Hippocampal formation (tissue), 2 donors: ENCODE measurements at places on chromosomes 12 and 14.

DNA sequence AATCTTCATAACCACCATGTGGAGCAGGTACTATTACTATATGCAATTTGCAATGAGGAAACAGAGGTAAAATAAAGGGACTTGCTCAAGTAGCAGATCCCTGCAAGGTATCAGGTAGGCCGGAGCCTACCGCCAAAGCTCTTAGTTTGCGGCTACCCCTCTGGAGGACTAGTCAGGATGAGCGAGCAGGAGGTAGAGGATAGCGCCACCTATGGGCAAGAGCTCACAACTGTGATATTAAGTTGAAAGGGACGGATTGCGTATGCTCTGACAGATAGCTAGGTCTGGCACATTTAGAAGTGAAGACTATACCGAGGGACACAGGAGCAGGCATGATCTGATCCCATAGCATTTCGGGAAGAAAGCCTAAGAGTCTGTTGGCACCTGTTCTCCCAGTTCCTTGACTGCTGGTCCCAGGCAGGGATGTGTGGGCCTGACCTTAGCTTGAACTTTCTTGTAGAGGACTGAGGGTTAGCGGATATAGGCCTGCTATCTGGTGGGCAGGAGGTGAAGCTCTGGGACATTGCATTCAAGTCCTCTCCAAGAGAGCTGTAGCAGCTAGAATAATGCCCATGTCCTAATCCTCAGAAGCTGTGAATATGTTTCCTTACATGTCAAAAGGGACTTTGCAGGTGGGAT lies 48.0 kb downstream of the SLC17A8 start:
- no peak for DNase-seq

GRCh38 chr14:101237252-101237616 lies 324.1 kb upstream of the DIO3 start:
- DNase-seq = no peak

DNA sequence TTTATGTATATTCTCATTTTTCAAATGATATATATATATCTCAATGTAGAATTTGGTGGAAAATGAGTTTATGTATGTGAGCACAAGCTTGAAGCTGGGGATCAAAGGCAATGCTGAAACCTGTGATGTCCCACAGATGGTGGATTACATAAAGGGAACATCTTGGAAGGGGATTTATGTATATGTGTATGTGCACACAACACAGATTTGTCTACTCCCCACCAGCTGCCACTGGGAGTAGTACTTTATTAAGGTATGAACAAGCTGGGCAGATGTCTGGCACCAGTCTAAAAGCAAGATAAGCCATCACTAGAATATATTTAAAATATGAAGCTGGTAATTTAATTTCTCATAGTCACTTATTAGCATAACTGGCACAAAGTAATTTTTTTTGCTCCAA lies 895.6 kb downstream of the SLC6A15 start:
- no peak for DNase-seq

DNA sequence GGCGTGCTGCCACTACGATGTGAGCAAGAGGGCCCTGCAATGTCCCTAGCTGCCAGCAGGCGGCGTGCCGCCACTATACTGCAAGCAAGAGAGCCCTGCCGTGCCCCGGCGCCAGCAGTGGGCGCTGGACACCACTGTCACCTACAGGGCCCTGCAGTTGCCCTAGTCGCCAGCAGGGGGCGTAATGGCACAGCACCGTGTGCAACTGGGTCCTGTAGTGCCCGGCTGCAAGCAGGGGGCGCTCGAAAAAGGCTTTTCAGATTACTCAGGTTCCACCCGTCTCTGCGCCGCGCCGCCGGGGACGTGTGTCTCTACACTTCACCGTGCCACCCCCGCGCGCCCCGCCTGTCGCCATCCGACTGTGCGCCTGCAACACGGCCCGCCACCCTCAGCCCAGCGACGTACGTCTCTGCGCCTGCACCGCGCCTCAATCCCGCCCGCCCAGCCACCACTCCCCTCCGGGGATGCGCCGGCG lies 1356.9 kb downstream of the TMEM121 start:
- no peak for DNase-seq

DNA sequence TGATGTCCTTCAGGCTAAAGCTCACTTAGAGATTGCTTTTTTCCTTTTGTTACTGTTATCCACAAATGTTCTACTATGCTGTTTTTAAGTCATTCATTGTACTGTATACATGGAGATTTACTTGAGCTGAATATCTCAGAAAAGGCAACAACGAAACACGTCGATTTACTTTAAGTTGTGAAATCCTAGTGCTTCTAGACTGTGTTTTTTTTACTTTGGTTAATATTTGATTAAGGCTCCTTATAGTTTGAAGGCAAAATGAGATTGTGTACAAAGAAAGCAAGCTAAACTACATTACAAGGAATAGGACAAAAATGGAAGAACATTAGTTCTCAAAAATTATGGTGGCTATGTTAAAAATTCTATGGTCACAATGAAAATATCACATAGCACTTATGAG lies 114.5 kb downstream of the SLC35F4 start:
- no peak for DNase-seq

- DNase-seq = no peak
Measured at GRCh38 chr12:89307474-89308253, 44.6 kb downstream of the DUSP6 start.

DNA sequence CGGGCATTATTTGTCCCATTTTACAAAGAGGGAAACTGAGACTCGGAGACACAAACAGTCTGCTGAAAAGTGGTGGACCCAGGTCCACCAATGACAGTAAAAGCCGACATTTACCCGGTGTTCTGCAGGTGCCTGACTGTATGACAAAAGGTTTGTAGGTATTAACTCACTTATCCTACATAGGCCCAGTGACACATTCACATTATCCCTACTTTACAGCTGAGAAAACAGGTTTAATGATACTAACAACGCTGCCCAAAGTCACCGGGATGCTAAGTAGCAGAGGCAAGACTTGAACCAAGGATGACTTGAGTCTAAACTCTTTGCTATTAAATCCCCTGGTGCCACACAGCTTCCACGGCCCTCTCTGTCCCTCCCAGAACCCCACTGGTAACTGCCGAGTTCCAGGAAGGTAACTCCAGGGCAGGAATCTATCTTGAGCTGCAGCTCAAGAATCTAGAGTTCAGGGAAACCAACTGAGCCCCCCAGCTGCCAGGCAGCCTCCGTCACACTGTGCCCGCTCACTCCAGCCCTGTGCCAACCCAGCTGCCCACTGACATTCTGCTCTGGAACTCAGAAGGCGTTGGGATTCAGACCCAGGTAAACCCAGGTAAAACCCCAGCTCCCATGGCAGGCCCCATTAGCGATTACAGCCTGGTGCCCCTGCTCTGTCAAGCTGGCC lies 33.7 kb downstream of the SYNE3 start:
- no peak for DNase-seq

GRCh38 chr14:102325791-102326345 lies 6.3 kb downstream of the ZNF839 start:
- DNase-seq = no peak

- DNase-seq = no peak
Measured at GRCh38 chr12:105212438-105212837, 23.5 kb downstream of the APPL2 start.

DNA sequence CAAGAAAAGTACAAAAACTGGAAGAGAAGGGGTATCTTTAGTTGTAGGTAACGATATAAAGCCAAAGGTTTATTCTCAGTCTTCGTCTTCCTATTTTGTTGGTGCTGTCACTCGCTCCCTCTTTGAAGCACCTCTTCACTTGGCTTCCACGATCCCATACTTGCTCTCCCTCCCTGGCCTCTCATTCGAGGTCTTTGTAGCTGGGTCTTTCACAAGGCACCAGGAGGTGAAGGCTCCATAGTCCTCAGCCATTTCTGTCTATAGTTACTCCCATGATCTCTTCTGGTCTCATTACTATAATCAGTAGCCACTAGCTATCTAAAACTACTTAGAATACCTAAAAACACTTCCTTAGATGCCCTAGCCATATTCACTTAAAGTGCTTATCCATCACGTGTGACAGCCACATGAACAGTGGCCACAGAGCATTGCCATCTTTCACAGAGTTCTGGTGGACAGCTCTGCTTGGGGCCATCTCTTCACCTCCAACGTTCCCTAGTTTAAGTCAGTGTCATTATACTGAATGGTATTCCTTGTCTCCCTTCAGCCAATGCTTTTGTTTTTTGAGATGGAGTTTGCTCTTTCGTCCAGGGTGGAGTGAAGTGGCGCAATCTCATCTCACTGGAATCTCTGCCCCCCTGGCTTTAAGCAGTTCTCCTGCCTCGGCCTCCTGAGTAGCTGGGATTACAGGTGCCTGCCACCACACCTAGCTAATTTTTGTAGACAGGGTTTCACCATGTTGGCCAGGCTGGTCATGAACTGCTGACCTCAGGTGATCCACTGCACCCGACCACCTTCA lies 57.1 kb downstream of the ATP2A2 start:
- no peak for DNase-seq

GRCh38 chr14:91586410-91586809 lies 76.3 kb upstream of the PPP4R3A start:
- DNase-seq = no peak

DNA sequence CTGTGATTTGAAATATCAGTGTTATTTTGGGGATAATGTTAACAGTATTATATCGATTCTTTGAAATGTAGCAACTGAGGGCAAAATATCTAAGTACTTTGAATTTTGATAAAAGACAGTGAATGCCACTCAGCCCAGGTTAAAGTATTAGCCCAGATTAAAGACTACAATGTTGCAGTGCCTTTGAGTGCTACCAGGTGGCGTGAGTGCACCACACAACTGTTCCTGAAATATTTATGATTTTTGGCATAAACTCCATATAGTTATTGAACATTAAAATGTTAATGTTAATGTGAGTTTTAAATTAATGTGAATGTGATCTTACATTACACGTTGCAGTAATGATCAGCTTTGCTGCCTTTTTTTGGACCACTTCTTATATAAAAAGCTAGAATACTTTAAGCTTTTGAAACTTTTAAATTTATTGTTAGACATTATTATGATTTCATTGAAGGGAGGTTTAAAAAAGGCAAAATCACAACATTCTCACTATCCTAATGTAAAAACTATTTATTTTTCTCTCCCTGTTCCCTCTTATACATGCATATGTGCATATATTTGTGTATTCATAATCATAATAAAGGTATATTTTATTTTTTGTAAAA lies 22.5 kb downstream of the MRPS35 start:
- DNase-seq = no peak

- DNase-seq = no peak
Measured at GRCh38 chr12:19657118-19657731, 217.9 kb downstream of the AEBP2 start.

DNA sequence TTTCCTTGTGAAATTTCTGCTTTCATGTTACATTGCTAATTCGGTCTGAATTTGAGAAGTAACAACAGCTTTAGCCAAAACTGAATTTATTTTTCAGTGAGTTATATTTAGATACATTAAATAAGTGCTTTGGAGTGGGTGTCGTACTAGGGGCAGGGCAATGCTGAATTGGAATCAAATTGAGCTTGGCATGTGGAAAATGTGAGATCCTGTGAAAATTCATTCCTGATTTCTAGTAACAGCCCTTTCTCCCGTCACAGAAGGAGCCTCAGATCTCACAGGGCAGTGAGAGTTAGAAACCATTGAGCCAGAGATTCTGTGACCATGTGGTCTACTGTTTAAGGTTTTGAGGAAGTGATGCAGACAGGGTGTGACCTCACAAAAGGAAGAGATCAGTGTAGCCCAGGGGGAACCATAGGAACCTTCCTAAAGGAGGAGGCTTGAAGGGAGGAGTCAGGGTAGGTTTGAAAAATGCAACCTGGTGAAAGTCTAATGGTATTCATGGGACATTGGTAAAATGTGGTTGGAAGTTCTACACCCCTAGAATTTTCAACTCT lies 1136.8 kb downstream of the AACS start:
- no peak for DNase-seq

GRCh38 chr12:115013236-115013981 lies 329.4 kb upstream of the TBX3 start:
- no peak for DNase-seq

GRCh38 chr12:5328669-5329517 lies 103.0 kb upstream of the NTF3 start:
- no peak for DNase-seq

- no peak for DNase-seq
Measured at GRCh38 chr14:60134702-60135101, 30.5 kb downstream of the DHRS7 start.

DNA sequence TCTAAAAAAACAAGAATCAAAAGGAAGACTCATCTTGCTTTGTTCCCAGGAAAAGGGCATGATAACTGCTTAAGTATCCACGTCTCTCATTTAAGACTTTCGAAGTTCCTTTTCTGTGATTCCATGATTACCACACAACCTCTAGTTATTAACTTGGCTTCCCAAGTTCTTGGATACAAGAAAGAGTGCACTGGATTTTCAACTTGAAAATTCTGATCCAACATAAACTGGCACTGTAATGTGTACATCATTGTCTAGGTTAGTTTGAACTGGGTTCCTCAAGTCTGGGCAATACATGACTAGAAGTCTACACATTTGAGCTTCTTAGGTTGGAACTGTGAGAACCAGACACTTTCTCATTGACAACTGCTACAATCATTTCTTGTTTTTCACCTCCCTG lies 1.6 kb downstream of the KLHL28 start:
- no peak for DNase-seq

DNA sequence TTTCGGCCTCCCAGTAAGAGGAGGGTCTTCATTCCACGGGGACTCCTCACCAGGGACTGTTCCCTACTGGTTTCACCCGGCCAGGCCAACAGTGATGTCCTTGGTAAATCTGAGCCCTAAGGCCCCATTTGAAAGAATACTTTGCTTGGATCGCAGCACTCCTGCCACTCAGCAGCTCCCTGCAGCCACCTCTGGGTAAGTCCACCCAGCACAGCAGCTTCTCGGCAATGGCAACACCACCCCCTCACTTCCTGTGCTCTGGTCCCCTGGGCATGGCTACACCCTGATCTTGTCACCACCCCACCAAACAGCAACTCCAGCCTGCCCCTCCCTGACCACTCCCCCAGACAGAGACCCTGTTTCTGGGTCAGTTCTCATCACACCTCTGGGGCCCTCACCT lies 100.3 kb downstream of the SETD3 start:
- no peak for DNase-seq

DNA sequence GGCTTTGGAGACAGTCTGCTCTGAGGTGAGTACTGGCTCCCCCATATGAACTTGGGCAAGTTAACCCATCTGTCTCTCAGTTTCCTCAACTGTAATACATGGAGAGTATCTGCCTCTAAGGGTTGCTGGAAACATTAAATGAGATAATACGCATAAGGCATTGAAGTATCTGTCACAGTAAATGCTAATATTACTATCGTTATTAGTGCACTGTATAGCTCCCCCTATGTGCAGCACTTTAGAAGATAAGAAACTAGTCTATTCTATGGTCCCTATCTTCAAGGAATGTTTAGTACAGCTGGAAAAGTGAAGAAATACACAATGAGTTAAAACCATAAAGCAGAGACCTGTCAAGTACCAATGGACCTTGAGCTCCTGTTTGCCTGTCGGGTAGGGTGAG lies 51.7 kb upstream of the CFL2 start:
- no peak for DNase-seq

GRCh38 chr14:101889366-101889765 lies 75.0 kb upstream of the DYNC1H1 start:
- no peak for DNase-seq

DNA sequence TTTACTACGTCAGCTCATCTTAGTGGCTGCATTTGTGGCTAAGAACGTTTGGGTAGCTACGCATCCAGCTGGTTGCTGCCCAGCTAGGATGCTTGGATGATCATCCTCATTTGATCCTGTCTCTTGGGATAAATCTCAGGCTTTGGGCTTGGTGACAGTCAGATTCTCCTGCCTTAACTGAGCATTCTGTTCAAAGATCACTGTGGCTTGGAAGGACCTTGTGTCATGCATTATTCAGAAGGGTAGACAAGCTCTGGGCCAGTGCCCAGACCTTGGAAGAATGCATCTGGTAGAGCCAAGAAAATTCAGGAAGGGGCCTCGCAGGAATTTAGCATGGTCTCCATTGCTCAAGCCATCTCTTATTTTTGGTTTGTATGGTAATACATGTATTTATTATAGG lies 188.4 kb downstream of the NRXN3 start:
- DNase-seq = peak; percentile 10
